ENCODE measurements at places on chromosomes 2 and 18. TPM values are rescaled to one million over a fixed set of nuclear protein-coding genes. Genes with fewer than 3 reads are reported as not detected.

Gene HOXD12
- not detected for total RNA-seq

Gene DLGAP1
- total RNA-seq, result 0.52 TPM

Gene C2orf78
- not detected for total RNA-seq

Gene C18orf54
- total RNA-seq, result 2.6 TPM

Gene FAHD2A
- total RNA-seq, result 3.7 TPM

Gene NAT8
- total RNA-seq, result not detected

Gene VIL1
- total RNA-seq, result not detected

Gene IL1A
- not detected for total RNA-seq

Gene COPS9
- 115 TPM for total RNA-seq

Gene TTR
- total RNA-seq, result not detected

Gene RBM43
- 6.3 TPM for total RNA-seq

Gene SULT1C2
- 1.0 TPM for total RNA-seq

Gene PAX3
- total RNA-seq, result 0.52 TPM

Gene CHRNG
- total RNA-seq, result 35.5 TPM

Gene SCN1A
- total RNA-seq, result under 0.01 TPM

Gene AQP12B
- not detected for total RNA-seq

Gene KHK
- total RNA-seq, result 2.1 TPM

Gene SIX3
- total RNA-seq, result not detected

Gene CREG2
- 1.6 TPM for total RNA-seq

Gene TUBB8B
- total RNA-seq, result not detected

Gene KCNG2
- 0.52 TPM for total RNA-seq

Gene DOK6
- 3.1 TPM for total RNA-seq

Gene ESPNL
- total RNA-seq, result 1.6 TPM

Gene RNASEH1
- 14.6 TPM for total RNA-seq

Gene GALNT3
- 1.0 TPM for total RNA-seq

Gene SPP2
- not detected for total RNA-seq

Gene VAMP8
- total RNA-seq, result 4.7 TPM

Gene ANKRD30B
- under 0.01 TPM for total RNA-seq

Gene SOX11
- 18.3 TPM for total RNA-seq

Gene CPLX4
- total RNA-seq, result not detected

Data from skeletal muscle tissue (tissue), 5 donors.